ENCODE measurements at places on chromosomes 4 and X. TPM values are rescaled to one million over a fixed set of nuclear protein-coding genes. Genes with fewer than 3 reads are reported as not detected.

- peak; percentile 80 for DNase-seq
Measured at GRCh38 chrX:129648514-129649267, 6.1 kb downstream of the APLN start.

DNA sequence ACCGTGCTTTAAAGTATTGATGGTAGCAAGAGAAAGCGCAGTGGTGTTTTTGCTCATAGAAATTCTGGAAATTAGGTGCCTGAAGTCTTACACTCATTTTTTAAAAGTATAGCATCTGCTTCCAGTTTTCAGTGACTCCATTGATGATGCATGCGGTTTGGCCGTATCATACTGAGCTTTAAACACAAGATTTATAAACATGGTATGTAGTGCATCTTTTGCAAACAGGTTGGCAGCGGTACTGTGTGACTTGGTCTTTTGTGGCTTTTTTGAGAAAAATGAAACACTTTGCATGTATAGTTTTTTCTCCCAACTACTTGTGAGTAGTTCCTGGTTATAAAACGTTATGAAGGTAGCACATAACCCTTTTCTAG, 2.0 kb downstream of the DDX3X start:
- peak; percentile 87 for DNase-seq

DNA sequence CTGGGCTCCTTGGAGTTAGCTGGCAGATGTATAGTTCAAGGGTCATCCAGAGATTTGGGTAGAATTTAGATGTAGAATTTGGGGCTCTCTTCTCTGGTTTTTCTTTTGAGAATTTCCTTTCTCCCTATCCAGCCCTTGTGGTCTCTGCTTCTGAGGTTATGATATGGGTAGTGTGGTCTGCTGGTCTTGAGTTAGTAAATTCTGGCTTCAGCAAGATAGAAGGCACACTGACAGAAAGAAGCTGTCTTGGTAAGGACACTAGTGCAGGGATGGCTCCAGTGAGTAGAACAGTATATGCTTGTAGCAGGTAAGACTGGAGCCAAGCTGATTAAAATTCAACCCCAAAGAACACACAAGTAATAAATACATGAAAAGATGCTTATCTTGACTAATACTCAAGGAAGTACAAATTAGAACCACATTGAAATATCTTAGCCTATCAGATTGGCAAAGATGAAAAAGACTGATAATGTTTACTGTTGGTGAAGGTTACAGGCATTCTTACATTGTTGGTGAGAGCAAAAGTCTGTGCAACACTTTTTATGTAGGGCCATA, 2.1 kb upstream of the IL9R start:
- no peak for DNase-seq

GRCh38 chr4:15325987-15326386, 101.8 kb upstream of the C1QTNF7 start:
- no peak for DNase-seq

The SHROOM4 gene
- total RNA-seq = 1.8 TPM

The MAGEA1 gene
- total RNA-seq = not detected

The TCEAL9 gene
- 96.4 TPM for total RNA-seq

The AGTR2 gene
- total RNA-seq = not detected

The SH3TC1 gene
- 3.5 TPM for total RNA-seq
